ENCODE measurements at places on chromosomes 3 and 15.

- no peak for DNase-seq
These were observed 672.2 kb downstream of the DIPK2A start for GRCh38 chr3:144643771-144644198.

GRCh38 chr3:96986241-96986640, 171.8 kb downstream of the EPHA6 start:
- no peak for DNase-seq

DNA sequence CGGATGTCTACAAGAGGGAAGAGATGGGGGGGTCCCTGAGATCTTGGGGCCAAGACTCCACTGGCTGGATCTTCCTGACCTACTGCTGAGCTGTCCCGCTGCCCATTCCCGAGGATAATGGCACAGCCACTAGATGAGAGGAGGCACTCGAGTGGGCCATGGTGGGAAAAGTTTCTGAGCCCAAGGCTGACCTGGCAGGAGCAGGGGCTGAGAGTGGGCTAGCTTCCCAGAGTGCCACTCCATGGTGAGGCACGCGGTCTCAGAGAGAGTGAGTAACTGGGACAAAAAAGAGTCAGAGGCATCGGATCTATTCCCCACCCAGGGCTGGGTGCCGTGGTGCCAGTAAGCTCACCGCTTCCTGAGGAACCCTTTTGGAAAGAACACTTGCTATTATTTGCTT, 10.9 kb downstream of the SLC51B start:
- DNase-seq = no peak

DNA sequence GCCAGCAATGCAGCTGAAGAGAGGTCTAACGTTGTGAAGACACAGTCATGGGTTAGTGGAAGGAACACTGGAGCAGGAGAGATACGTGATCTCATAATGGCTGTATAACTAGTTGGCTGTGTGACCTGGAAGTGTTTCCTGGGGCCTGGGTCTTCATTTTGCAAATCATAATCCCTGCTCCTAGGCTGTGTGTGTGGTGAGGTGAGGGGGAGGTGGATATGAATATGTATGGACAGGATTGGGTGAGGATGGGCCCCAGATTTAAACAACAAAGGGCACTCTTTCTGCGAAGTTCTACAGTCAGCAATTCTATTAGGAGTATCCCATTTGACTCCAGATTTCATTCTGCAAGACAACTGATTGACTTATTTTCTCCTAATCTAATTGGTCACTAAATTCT, 41.3 kb downstream of the ANKRD28 start:
- DNase-seq = no peak

- no peak for DNase-seq
These were observed 19.5 kb downstream of the SMAD6 start for GRCh38 chr15:66721501-66721937.

DNA sequence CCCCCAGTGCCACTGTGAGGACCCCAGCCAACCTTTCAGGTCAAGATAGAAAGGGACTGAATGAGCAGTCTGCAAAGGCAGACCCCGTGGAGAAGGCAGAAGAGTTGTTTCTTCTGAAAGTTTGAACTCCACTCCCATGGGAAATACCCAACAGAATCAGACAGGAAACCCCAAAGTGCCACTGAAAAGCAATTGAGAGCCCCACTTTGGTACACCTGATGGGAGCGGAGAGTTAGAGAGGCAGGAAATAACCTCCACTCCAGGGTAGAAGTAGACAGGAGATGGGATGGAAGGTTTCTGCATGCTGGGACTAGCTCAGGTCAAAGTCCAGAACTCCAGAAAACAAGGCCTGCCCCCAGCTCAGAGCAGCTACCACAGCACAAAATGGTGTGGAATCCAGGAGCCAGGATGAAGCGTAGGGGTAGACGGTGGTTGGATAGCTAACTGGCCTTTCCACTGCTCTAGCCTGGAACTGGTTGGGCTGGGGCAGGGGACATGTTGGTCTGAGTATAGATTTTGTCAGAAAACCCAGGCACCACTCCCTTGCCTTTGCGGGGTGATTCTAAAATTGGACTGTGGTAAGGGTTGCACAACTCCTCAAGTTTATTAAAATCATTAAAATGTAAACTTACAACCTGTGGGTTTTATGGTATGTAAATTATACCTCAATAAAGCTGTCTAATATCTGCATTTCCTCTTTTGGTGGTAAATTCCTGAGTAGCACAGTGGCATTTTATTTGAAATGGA, 1.9 kb upstream of the RAB43 start:
- DNase-seq = no peak

DNA sequence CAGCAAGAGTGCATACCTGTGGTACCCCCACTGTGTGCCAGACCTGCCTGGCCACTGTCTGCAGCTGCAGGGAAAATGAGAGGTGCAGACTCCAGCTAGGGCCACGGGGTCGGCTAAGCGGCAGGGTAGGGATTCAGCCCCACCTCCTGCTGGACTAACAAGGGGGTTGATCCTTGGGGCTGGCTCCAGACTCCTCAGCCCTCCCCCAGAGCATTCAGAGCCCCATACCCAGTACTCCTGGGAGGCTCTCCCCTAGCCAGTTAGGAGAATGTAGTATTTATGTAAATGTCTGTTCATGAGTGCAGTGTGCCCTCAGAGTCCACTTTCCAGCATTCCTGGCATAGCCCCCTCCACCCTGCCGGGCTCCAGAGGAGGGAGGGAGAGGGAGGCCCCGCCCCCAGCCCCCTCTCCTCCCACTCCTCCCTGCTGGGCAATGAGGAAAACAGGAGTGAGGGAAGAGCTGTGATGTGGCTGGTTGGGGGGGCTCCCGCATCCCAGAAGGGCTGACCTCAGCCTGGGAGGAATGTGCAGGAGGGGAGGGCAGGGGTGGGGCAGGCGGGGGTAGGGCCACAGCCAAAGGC, 4.5 kb upstream of the SEMA3B start:
- no peak for DNase-seq

DNA sequence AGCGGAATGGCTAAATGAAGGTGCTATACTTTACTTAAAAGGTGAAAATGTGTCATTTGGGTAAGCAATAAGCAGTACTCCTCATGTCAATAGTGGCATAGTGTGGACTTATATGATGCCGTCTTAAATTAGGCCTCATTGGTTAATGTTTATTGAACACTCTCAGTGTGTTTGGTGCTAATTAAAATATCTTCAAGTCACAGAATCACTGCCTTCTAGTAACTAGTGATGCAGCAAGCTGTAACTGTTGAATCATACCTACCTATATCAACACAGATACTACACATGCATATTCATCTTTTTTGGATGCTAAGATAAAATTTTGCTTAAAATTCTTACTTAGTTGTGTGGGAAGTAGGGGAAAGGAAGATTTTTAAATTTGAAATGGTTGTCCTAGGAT, 30.7 kb downstream of the ARHGAP31 start:
- DNase-seq = no peak

- no peak for DNase-seq
These were observed 42.5 kb upstream of the CMTM7 start for GRCh38 chr3:32349184-32349583.

DNA sequence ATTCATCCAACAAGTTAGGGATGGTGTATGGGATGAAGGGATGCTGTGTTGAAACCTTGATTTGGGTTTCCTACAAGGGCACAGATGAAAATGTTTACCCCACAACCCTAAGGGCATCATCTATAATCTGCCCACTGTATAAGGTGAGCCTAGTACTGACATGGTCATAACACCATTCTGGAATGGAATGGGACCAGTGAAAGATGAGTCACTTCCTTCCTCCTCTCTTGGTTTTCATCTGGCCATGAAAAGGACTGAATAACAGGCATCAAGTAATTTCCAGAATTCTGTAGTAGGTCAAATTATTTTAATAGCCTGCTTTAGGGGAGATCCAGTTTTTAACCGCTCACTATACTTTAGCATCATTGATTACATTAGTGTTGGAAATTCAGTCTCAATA, 538.6 kb downstream of the NR2F2 start:
- no peak for DNase-seq

GRCh38 chr3:193010191-193010590, 92.5 kb upstream of the MB21D2 start:
- no peak for DNase-seq

DNA sequence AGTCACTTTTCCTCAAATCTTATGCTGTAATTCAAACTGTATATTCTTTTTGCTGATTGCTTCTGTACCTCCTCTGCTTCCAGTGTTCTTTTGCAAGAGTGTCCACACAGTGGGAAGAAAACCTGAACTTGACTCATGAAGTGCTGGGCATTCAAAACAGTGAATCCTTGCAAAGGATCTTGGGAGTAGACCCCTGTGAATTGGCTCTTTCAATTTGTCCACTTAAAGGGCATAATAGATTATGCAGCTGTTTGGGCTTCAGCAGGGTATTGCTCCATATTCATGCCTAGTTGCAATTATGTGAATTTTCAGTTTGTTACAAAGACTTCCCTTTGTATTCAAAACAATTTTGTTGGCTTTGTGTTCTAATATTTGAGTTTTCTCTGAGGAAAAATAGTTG, 11.4 kb downstream of the ZFAND6 start:
- DNase-seq = no peak

GRCh38 chr3:155230382-155230781, 63.1 kb downstream of the STRIT1 start:
- no peak for DNase-seq

DNA sequence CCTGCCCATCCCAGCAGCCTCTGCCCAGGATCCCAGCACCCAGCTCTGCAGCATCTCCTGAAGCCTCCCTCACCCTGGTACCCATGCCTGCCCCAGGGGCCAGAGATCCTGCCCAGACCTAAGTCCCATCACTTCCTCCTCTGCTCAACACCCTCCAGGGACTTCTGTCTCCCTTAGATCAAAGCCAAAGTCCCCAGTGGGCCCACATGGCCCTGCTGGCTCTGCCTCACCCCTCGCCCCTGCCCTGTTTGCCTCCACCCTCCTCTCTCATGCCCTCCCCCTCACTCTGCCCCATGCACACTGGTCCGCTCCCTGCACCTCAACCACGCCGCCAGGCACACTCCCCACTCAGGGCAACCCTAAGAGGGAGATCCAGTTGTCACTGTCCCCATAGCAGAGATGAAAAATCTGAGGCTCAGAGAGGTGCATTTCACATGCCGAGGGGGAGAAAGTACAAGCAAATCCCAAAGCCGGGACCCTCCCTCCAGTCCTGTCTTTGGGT, 146.5 kb downstream of the NUP210 start:
- DNase-seq = no peak

DNA sequence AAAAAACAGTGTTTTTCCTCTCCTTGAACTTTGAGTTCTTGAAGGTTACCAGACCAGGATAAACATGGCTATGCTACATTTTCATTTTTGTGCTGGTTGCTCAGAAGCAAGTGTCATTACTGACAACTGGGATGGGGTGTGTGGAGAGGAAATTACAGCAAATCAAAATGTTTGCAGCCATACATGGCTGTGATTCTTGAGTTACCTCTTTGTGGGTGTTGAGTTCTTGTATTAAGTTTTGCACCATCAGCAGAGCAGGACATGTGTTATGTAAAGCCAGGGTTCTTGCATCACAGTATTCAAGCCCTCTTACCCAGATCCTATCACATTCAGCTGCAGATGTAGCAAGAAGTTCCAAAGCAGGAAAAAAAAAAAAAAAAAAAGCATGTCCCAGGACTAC, 53.9 kb upstream of the ATOSA start:
- no peak for DNase-seq

- no peak for DNase-seq
These were observed 730 bp upstream of the RPL14 start for GRCh38 chr3:40456279-40456939.

DNA sequence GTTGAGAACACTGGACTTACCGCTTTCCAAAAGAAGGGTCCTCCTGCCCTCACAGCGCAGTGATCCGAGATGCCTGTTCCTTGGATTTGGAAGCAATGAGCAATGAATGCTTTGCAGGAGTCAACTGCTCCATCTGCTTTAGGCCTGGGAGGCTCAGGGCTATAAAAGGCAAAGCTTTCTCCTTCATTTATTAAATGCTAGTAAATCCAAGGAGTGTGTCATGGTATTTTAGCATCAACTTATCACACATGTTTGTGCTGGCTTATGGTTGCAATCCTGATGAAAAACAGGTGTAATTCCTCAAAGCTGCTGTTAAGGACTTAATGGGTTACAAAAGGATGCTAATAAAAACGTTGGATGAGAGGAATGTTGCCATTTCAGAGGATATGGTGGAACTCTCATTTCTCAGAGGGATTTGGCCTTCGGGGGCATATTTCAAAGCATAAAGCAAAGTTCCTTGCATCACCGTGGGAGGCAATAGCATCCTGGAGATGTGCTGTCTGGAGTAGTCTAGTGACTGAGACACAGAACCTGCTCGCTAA, 158.5 kb upstream of the TPM1 start:
- no peak for DNase-seq

DNA sequence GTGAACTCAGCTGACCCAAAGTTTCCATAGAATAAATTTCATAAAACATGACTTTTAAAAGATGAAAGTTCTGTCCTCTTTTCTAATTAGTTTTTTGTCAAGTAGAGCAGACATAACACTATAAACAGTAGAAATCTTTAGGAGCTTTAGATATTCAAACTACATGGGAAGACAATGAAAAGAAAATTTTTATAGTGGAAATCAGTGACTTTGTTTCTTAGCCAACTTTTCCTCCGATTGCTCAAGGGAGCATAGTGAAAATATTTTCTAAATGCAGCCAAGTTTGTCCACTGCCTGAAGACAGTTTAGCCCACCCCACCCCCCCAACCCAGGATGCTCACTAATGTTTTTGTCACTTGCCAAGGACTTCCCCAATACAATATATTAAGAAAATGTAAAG, 114.9 kb downstream of the PLD1 start:
- no peak for DNase-seq

- no peak for DNase-seq
These were observed 10.6 kb downstream of the XXYLT1 start for GRCh38 chr3:195260280-195260905.

GRCh38 chr3:193655831-193656433, 62.9 kb downstream of the OPA1 start:
- DNase-seq = no peak

DNA sequence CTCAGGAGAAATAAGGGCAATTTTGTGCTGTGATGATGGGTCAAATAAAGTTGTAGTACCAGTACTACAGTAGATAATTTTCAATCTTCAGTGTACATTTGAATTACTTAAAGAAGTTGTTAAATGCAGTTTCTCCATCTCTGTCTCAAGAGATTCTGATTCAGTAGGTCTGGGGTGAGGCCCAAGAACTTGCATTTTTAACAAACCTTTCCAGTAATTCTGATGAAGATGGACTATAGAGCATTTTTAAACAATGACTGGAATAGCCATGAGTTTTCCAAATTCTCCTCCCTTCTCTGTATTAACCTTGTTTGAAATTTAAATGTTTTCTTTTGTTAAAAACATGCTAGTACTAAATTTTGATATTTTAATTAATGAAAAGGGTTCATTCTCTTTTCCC, 127.0 kb upstream of the CD96 start:
- DNase-seq = no peak

DNA sequence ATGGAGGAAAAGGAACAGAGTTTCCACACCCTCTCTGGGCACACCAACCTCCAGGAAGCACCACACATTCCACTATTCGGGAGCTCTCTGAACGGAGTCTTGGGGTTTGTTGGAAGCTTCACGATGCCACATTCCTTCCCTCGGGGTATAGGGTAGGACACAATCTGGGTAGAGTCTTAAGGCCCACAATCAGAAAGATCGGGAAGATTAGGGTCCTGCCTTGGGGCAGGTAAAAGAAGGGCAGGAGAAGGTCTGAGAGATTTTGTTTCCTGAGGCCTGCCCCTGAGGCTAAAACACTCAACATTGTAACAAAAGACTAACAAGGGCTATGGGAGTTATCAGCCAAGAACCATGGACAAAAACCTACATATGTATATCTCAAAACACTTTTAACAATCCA, 89.2 kb upstream of the RAP2B start:
- no peak for DNase-seq
